ENCODE measurements at places on chromosomes 5 and 9.

DNA sequence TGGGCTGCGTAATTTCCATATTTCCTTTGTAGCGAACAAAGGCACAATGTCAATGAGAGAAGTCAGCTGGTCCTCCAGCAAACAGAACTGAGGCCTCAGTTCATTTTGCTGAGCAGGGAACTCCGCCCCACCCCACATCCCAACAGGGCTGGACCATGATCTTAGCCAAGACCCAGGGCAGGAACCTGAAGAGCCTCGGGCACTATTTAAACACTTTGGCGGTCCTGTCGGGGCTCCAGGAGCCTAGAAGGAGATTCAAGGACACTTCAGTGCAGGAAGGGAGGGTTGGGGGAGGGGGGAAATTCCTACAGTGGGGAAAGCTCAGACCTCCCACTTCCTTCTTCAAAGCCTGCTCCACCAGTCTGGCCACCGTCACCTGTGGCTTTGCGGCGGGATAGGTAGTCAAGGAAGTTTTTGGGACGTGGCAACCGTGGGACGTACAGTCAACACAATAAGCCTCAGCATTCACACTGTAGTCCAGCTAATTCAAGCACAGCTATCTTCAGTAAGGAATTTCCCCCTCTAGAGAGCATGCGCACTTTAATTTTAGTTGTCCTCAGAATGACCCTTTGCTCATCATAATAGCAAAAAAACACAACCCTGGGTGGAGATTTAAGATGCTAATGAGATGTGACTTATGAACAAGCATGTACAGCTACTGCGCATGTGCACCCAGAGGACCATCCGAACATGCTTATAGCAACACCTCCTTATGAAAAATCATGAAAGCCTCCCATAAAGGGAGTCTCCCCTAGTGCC is 30.9 kb downstream of the S1PR3 start:
- no peak for DNase-seq

DNA sequence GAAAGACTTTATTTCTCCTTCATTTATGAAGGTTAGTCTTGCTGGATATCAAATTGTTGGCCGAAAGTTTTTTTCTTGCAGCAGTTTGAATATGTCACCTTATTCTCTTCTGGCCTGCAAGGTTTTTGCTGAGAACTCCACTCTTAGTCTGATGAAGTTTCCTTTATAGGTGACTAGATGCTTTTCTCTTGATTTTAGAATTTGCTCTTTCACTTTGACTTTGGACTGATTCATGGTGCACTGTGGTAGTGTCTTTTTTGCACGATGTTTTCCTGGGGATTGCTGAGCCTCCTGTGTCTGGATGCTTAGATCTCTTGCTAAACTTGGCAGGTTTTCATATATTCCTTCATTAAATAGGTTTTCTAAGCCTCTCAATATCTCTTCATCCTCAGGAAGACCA is 12.4 kb downstream of the AHRR start:
- no peak for DNase-seq

DNA sequence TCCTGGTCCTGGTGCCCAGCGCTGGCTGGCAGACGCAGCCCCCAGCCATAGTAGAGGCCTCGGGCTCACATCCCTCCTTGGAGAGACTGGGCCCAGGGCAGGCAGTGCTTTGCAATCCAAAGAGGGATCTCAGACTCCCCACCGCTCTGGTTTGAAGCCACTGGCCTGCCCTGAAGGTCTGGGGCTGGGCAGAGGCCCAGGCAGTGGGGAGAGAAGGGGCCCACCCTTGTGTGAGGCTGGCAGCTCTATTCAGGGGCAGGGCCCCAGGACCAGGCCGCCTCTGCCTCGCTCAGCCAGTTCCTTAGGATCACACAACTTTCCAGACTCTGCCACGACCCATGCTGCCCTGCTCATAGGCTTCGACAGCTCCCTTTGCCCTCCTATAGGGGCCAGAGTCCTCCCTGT is 10.7 kb upstream of the SEC16A start:
- DNase-seq = no peak

DNA sequence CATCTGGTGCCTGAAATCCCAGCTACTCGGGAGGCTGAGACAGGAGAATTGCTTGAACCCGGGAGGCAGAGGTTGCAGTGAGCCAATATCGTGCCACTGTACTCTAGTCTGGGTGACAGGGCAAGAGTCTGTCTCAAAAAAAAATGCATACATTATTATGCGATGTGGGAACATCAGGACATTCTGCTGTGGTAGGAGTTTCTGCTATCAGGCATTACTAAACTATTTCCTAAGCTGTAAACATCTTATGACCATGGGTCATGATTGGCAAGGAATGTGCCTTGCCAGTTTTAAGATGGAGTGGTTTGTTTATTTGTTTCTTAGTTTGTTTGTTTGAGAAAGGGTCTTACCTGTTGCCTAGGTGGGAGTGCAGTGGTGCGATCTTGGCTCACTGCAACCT is 45.1 kb upstream of the FAM120A start:
- DNase-seq = no peak

GRCh38 chr5:152956943-152957613 is 533.4 kb upstream of the GRIA1 start:
- DNase-seq = no peak

GRCh38 chr5:168364151-168364661 is 72.8 kb downstream of the WWC1 start:
- DNase-seq = no peak

- no peak for DNase-seq
Measured at GRCh38 chr5:176675676-176676360, 28.5 kb downstream of the TSPAN17 start.

DNA sequence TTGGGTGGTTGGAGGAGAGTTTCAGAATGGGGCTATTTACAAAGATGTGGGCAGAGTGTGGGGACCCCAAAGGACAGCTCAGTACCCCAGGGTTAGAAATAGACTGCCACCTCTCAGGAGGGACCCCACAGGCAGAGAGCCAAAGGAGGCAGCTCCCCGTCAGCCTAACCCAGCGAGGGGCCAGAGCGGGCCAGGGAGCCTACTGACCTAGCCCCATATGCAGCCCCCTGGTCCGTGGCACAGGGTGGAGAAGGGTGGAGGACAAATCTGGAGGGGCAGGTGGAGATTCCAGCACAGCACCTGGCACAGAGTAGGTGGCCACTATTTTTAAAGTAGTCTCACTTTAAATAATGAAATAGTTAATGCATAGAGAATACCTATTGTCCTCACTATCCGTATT is 67.2 kb upstream of the ANGPTL2 start:
- DNase-seq = no peak

- no peak for DNase-seq
Measured at GRCh38 chr9:104745852-104746251, 1.6 kb upstream of the NIPSNAP3A start.

GRCh38 chr9:83191154-83191553 is 128.2 kb upstream of the RASEF start:
- DNase-seq = no peak

GRCh38 chr5:36378551-36378950 is 76.8 kb upstream of the RANBP3L start:
- no peak for DNase-seq

DNA sequence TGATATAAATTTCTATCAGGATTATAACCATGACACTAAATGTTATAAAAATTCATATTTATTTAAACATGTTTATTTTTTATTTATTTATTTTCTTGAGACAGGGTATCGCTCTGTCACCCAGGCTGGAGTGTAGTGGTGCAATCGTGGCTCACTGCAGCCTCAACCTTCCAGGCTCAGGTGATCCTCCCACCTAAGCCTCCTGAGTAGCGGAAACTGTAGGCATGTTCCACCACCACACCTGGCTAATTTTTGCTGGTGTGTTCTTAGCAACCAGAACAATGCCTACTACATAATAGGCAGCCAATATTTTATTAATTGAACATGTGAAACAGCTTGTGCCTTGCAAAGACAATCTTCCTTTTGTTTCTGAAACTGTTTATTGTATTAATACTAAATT is 6.5 kb upstream of the PTBP3 start:
- DNase-seq = no peak

DNA sequence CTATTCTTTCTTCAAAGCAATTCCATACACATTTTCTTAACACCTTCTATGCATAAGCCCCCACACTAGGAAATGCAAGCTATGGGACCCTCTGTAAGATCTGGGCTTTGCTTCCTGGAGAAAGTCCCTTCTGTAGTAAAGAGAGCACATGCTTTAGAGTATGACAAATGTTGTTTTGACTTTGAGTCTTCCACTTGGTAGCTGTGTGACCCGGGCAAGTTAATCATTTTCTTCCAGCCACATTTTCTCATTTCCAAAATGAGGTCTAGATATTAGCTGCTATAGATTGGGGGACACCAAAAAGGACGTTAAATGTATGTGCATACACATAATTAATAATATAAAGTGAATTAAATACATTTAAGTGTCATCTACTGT is 334.0 kb downstream of the NFIB start:
- DNase-seq = no peak

DNA sequence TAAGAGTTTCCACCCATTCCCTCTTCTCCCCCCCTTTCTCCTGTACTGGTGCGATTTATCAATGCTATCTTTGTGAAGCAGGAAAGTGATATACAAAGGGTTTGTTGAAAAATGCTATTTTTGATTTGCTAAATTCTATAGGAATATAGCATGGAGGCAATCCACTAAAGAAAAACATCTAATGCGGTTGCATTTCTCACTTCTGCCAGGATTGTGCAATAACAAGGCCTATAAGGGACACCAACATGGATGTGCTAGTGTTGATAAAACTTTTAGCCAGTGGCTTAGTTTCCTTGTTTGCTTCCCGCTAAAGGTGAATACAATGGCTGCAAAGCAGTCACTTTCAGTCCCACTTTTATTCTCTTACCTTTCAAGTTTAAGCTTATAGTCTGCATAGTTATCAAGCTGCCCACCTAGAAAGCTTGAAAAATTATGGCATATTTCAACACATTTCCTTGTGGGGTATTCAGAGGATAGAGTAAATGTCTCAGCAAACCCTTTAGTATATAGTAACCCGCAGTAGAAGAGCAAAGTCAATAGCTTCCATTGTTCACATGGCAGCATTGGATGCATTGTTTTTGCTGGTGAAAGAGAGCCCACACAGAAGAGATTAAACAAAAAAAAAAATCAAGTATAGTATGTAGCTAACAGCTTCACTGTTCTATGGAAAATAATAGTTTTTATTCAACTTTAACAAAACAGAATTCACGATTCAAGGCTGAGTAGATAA is 674.6 kb upstream of the SEMA6A start:
- DNase-seq = no peak

- no peak for DNase-seq
Measured at GRCh38 chr9:31733166-31733565, 651.3 kb upstream of the ACO1 start.

GRCh38 chr5:67648201-67648671 is 451.6 kb upstream of the CD180 start:
- no peak for DNase-seq

GRCh38 chr9:127218818-127219217 is 45.8 kb upstream of the GARNL3 start:
- no peak for DNase-seq

GRCh38 chr5:83472508-83473345 is 1.2 kb downstream of the VCAN start:
- no peak for DNase-seq

DNA sequence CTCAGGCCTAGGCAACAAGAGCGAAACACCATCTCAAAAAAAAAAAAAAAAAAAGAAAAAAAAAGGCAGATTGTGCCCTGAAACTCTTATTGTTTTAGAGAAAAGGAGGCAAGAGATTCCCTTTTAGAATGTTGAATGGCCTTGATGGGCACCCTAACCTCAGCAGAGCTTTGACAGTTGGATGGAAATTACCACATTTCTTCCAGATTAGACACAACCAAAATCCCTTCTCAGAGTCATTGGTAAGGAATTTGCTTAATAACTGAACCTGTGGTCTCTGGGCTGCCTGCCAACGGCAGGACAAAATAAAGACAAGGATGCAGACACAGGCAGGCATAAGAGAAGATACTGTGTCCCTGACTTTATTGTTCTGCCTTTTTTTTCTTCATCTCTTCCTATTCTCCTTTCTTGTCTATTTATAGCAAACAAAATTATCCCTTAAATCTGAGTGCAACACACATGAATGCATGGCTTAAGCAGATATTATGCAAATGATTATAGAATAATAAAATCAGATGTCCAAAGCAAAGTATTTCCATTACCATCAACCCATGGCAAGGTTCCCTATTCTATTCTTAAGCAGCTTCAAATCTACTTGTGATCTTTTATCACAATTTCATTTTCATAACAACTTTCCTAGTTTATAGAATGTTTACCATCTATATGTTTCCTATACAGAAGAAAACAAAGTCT is 37.3 kb upstream of the TRIO start:
- no peak for DNase-seq

GRCh38 chr5:146797658-146798057 is 80.9 kb downstream of the PPP2R2B start:
- DNase-seq = no peak

DNA sequence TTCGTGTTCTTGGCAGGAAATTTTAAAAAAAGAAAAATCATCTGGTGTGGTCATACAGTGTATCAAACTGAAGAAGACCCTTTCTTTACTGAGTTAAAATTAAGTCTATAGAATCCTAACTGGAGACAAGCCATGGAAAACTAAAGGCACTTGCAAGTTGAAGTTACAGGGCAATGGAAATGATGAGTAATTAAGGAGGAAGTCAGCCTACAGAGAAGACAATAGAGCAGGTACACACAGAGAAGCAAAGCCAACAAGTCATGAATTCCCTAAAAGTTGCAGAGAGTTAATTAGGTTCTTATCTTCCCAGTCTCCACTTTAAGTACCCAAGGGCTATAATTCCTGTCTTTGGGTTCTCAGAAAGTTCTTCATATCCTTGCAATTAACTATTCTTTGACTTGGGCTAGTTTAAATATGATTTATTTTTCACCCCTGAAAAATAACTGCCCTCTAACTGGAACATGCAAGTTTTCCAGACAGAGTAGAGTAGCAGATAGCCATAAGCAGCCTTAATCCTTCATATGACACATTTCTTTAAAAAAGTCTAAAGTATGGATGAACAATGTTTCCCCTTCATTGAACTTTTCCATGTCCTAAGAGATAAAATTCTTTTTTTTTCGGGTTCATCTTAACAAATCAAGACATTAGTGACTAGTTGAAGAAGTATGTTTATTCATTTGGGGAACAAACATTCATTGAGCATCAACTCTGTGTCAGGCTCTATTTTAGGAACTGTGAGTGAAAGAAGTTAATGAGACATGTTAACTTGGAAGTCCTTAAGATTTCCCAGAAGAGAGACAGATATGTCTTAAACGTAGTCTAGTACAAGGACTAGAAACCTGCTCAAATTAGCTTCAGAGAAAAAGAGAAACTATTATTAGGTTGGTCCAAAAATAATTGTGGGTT is 5.2 kb upstream of the ITGA2 start:
- no peak for DNase-seq

DNA sequence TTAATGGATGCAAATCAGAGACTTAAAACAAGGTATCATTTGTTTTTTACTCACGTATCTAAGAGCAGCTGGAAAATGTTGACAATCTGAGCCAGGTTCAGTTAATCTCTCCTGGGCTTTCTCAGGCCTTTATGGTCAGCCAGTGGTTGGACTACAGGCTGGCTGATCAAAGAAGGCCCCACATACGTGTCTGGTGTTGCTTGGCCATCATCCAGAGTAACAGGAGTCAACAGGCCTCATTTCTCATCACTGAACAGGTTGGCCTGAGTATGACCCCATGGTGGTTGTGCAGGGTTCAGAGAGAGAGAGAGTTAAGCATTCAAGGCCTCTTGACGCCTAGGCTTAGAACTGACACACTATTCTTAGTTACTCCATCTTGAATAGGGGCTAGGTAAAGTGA is 97.0 kb upstream of the VLDLR start:
- DNase-seq = no peak

- no peak for DNase-seq
Measured at GRCh38 chr5:142922223-142922952, 152.2 kb downstream of the ARHGAP26 start.

GRCh38 chr5:3599226-3600105 is 3.8 kb downstream of the IRX1 start:
- no peak for DNase-seq

GRCh38 chr9:97411440-97411788 is 482 bp upstream of the TDRD7 start:
- DNase-seq = no peak
